ENCODE measurements at places on chromosomes 5 and 9. TPM values are rescaled to one million over a fixed set of nuclear protein-coding genes. Genes with fewer than 3 reads are reported as not detected.

GRCh38 chr5:32030222-32030621 is 143.9 kb downstream of the GOLPH3 start:
- no peak for DNase-seq

DNA sequence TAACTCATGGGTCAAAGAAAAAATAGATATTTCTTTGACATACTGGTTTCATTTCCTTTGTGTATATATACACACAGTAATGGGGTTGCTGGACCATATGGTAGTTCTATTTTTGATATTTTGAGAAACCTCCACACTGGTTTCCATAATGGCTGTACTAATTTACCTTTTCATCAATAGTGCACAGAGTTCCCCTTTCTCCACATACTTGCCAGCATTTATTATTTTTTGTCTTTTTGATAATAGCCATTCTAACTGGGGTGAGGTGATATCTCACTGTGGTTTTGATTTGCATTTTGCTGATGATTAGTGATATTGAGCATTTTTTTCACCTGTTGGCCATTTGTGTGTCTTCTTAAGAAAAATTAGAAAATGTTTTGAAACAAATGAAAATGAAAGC is 78.4 kb upstream of the CKMT2 start:
- no peak for DNase-seq

Gene LRRTM2
- 0.27 TPM for total RNA-seq

GRCh38 chr5:63555874-63556273 is 406.4 kb downstream of the HTR1A start:
- no peak for DNase-seq

GRCh38 chr9:126462617-126463016 is 136.0 kb downstream of the MVB12B start:
- DNase-seq = no peak

- no peak for DNase-seq
Measured at GRCh38 chr5:178995341-178995690, 196 bp upstream of the GRM6 start.

- no peak for DNase-seq
Measured at GRCh38 chr9:79572608-79573411, 1.0 kb downstream of the TLE4 start.

Gene HTR1A
- total RNA-seq = not detected

Gene CYLC2
- not detected for total RNA-seq

GRCh38 chr5:3058942-3059341 is 307.5 kb upstream of the IRX2 start:
- no peak for DNase-seq

Gene PCDHAC2
- not detected for total RNA-seq

GRCh38 chr5:87243161-87243844 is 24.4 kb upstream of the RASA1 start:
- no peak for DNase-seq

- no peak for DNase-seq
Measured at GRCh38 chr5:174750711-174751110, 26.3 kb downstream of the MSX2 start.

- no peak for DNase-seq
Measured at GRCh38 chr5:115947260-115947659, 15.0 kb upstream of the LVRN start.

DNA sequence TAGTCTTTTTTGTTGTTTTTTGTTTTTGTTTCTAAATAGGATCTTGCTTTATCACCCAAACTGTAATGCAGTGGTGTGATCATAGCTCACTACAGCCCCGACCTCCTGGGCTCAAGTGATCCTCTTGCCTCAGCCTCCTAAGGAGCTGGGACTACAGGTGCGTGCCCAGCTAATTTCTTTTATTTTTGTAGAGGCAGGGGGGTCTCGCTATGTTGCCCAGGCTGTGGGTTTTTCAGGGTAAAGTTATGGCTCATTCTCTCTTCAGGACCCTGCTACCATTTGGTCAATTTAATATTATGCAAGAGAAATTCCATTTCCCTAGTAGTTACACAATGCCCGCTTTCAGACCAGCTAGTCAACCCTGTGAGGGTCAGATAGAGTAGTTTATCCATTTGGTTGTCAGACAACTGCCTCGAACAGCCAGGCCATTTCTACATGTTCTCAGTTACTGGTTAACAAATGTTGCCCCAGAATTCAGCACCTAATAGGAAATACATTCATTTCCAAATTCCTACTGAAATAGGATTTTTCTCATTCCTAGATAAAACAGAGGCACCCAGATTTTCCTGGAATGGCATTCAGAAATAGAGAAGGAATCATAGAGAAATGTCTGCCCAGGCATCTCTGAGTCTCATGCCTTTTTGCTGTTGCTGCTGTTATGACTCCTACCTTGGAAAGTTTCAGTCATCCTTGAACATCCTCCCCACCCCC is 6.4 kb upstream of the GLIS3 start:
- no peak for DNase-seq

DNA sequence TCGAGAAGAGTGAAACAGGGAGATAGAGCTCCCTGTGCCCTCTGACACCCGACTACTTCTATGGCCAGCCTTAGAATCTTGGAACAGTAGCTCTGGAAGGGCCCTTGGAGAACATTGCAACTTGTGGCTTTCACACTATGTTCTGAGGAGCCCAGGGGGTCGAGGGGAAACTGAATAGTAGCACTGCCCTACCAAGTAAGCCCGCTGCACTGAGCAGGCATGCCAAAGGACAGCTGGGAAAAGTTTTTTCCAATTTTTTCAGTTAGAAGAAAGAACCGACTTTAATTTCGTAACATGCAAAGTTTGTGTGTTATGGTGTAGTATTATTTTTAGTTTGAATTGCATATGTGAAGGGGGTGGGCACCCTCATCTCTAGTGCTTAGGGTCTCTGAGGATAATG is 10.9 kb downstream of the SMIM3 start:
- no peak for DNase-seq

GRCh38 chr9:81394881-81395675 is 294.3 kb downstream of the TLE1 start:
- no peak for DNase-seq

- DNase-seq = no peak
Measured at GRCh38 chr9:22446950-22447617, 460 bp downstream of the DMRTA1 start.

- no peak for DNase-seq
Measured at GRCh38 chr9:116992865-116993264, 305.8 kb downstream of the TRIM32 start.

Gene PRRX2
- total RNA-seq = 42.0 TPM

GRCh38 chr5:149930749-149931574 is 13.6 kb downstream of the PDE6A start:
- no peak for DNase-seq

Gene LRRC19
- total RNA-seq = not detected

DNA sequence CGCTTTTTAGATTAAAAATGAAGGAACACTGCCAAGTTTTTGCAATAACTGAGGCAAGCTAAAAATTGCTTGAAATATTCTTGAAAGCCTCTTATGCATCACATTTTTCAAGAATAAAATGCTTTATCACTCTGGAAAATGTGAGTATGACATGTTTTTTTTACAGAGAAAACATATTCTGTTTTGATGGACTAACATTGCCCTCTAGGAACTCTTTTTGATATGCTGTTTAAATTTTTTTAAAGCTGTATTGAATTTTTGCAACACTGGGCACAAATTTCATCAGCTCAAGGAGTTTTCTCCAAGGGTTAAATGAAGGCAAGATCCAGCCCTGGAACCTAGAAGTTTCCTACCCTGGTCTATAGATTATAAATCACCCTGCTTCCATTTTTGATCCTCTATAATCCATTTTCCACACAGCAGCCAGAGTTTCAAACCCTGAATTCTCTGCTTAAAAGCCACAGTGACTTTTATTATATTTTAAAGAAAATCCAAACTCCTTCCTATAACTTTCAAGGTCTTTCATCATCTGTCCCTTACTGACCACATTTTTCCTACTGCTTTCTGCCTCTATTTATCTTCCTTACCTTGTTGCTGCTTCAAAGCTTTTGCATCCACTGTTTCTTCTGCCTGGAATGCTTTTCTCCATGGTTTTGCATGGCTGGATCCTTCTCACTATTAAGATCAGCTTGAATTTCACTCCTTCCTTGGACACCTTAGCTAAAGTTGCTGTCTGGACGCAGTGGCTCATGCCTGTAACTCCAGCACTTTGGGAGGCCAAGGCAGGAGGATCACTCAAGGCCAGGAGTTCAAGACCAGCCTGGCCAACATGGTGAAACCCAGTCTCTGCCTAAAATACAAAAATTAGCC is 60.9 kb downstream of the IL31RA start:
- DNase-seq = no peak

Gene CAMK2A
- 0.35 TPM for total RNA-seq

DNA sequence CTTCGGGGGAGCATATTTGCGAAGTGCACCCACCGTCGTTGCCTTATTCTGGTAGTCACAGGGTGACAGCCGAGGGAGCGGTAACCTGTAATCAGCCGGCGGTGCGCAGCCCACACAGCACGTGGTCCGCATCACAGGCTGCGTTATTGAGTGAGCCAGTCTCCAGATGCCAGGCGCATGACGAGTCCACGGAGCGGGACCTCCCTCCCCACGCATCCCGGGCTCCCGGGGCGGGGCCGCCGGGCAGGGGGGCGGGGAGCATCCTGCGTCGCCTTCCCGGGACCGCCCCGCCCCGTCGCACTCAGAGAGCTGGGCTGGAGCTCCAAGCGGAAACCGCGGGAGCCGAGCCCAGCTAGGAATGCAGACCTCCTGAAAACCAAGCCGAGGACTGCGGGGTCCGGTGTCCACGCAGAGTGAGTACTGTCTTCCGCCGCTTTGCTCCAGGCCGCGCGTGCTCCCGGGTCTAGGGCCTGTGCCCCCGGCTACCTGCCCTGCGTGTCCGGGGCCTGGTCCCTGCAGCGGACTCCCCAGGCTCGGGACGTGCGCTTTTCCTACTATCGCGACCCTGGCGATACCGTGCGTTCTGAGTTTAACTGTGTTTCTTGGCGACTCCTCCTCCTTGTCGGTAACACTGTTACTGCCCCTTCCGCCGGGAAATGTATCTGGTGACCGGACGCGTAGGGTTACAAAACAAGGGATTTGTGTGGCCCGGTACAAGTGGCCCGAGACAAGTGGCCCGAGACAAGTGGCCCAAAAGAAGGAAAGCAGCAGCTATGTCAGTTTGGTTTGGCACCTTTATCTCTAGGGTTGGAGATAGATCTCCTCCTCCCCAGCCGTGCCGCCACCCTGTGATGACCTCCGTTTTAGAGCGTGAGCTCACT is 40.6 kb downstream of the CAST start:
- DNase-seq = peak; percentile 92

- no peak for DNase-seq
Measured at GRCh38 chr5:57302164-57302563, 128.3 kb downstream of the GPBP1 start.

DNA sequence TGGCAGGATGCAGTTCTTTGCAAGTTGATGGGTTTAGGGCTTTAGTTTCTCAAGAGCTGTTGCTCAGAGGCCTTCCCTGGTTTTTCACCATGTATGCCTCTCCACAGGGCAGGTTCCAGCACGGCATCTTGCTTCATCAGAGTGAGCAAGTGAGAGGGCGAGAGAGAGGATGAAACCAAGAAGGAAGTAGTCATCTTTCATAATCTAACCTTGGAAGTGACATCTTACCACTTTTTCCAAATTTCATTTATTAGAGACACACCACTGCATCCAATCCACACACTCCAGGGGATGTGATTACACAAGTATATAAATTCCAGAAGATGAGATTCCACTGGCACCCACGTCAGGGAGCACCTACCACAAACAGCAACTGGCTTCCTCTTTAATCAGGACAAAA is 294.4 kb downstream of the MARCHF11 start:
- DNase-seq = no peak

DNA sequence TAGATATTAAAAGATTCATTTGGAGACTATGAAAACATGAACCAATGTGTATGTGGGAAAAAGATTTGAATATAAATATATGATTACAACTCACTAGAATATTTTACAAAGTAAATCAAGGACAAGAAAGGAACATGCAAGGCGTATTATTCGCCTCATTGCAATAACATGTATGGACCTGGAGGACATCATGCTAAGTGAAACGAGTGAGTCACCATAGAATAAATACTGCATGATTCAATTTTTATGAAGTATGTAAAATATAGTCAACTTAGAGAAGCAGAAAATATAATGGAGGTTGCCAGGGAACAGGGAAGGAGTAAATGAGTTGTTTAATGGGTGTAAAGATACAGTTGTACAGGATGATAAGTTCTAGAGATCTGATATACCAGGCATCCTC is 4.9 kb downstream of the TXNDC8 start:
- DNase-seq = no peak

Gene CSF1R
- total RNA-seq = 76.3 TPM

Gene LTC4S
- 4.9 TPM for total RNA-seq

GRCh38 chr5:125317536-125317995 is 571.1 kb upstream of the ZNF608 start:
- no peak for DNase-seq

Gene PFN3
- not detected for total RNA-seq

DNA sequence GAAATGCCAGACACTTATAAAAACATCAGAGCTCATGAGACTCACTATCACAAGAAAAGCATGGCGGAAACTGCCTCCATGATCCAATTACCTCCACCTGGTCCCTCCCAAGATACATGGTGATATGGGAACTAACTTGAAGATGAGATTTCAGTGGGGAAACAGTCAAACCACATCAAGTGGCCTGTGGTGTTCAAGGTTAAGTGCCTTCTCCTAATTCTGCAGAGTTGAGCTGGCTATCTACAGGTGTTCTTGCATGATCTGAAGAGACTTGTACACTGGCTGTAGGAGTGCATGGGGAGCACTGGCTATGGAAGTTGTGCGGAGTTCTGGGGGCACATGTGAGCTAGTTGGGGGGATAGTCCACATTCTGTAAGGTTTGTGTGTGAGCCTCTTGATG is 34.0 kb upstream of the CKS2 start:
- DNase-seq = no peak

Gene SLC9A3
- total RNA-seq = 1.8 TPM

GRCh38 chr5:13179407-13180087 is 764.9 kb downstream of the DNAH5 start:
- DNase-seq = no peak

Gene STK32A
- total RNA-seq = 9.5 TPM

Gene CCL21
- total RNA-seq = not detected

Gene GLDC
- total RNA-seq = 3.0 TPM

- DNase-seq = no peak
Measured at GRCh38 chr5:163770625-163771024, 265.2 kb downstream of the MAT2B start.

GRCh38 chr9:69363191-69363590 is 38.2 kb downstream of the ENTREP1 start:
- DNase-seq = no peak

Gene PTGDS
- total RNA-seq = 89.5 TPM

GRCh38 chr5:6399980-6400910 is 21.9 kb upstream of the MED10 start:
- no peak for DNase-seq

GRCh38 chr5:146825033-146825432 is 53.5 kb downstream of the PPP2R2B start:
- no peak for DNase-seq

GRCh38 chr9:2085716-2086115 is 70.6 kb downstream of the SMARCA2 start:
- DNase-seq = no peak

GRCh38 chr9:128696923-128697707 is 5.2 kb upstream of the PKN3 start:
- DNase-seq = no peak

All from thoracic aorta (tissue), 2 donors.